ENCODE measurements at places on chromosomes 16 and 17.
A peak's percentile ranks its signal among the peaks of the same experiment; 100 is the strongest.

DNA sequence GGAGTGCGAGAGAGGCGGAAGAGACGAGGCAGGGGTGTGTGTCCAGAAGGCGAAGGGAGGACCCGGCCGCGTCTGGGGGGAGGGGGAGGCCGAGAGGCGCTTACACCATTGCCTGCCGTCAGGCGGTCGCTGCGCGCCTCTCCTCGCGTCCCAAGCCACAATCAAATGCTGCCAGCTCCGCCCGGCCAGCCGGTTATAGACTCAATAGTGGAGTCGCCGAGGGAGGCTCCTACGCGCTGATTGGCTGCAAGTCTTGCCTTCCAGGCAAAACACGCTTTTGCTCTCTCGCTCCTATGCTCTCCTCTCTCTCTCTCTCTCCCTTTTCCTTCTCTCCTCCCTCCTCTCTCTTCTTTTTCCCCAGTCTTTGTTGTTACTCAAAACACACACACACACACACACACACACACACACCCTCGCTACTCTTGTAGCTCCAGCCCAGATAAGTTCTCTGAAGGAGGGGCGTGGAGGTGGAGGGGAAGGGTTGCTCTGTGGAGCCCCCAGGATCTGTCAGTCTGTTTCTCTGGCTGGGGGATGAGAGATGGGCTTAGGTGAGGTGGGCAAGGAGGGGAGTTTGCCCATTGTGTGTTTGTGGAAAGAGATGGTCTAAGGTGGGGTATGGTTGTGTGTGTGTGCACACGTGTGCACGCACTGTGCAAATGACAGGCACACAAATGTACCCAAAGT is at the start of gene DLX3:
Gene DLX3 (minus strand): TSS at position 170 of the 684 bp plus-strand sequence. CDS start 226 bp downstream, outside the sequence.
- H3K36me3 ChIP-seq = no peaks in the 10 kb centered on the region
- peak; percentile 81 for DNase-seq
- peaks cover 34% of the 10 kb centered on the region for H3K4me1 ChIP-seq

DNA sequence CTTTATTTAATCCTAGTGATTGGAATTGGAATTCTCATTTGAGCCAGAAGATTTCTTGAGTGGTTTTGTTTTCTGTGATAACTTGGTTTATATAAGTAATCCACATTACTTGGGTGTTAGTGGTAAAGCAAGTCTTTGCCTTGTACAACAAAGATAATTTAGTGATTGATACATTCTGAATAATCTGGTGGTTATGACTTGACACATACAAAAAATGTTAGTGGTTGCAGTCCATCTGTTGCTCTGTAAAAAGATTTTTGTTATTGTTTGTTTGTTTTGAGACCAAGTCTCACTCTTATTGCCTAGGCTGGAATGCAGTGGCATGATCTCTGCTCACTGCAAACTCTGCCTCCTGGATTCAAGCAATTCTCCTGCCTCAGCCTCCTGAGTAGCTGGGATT is 13.2 kb downstream of the OMG start:
- no peaks in the 10 kb centered on the region for H3K4me1 ChIP-seq
- DNase-seq = no peak
- no peak overlapping the region for H3K4me3 ChIP-seq
- no peak overlapping the region for H3K27ac ChIP-seq

GRCh38 chr17:49505854-49506253 is 10.8 kb downstream of the NGFR start:
- DNase-seq = no peak
- H3K36me3 ChIP-seq = no peaks in the 10 kb centered on the region
- H3K4me3 ChIP-seq = no peak overlapping the region
- H3K27me3 ChIP-seq = peaks cover 14% of the 10 kb centered on the region
- H3K27ac ChIP-seq = no peak overlapping the region

DNA sequence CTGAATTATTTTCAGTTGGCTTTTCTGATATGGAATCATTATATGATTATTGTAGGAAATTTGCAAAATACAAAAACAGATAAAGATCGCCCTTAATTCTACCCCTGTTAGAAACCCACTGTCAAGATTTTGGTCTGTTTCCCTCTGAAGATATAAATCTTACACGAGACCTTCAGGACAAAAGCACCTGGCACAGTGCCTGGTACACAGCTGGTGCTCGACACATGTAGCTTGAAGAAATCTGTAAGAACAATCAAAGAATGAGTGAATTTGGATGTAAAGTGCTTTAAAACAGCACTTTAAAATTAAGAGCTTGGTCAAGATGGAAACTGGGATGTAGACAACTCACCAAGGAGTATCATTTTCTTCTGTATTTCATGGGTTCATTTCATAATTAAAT is 181.1 kb downstream of the C16orf78 start:
- peaks cover 12% of the 10 kb centered on the region for H3K27me3 ChIP-seq
- DNase-seq = no peak
- no peaks in the 10 kb centered on the region for H3K36me3 ChIP-seq
- peak overlapping the region; percentile 44 for H3K27ac ChIP-seq

GRCh38 chr17:78272181-78272913 is 40.9 kb downstream of the TMEM235 start:
- no peaks in the 10 kb centered on the region for H3K36me3 ChIP-seq
- H3K27ac ChIP-seq = no peak overlapping the region
- H3K4me3 ChIP-seq = no peak overlapping the region

GRCh38 chr16:47568351-47568750 is 107.2 kb downstream of the PHKB start:
- H3K4me1 ChIP-seq = no peaks in the 10 kb centered on the region
- no peak overlapping the region for H3K27ac ChIP-seq
- H3K36me3 ChIP-seq = peaks cover 79% of the 10 kb centered on the region
- H3K4me3 ChIP-seq = no peak overlapping the region

Measured in nephron progenitor cell (in vitro differentiated cells).